ENCODE measurements at places on chromosomes 16 and 17.

DNA sequence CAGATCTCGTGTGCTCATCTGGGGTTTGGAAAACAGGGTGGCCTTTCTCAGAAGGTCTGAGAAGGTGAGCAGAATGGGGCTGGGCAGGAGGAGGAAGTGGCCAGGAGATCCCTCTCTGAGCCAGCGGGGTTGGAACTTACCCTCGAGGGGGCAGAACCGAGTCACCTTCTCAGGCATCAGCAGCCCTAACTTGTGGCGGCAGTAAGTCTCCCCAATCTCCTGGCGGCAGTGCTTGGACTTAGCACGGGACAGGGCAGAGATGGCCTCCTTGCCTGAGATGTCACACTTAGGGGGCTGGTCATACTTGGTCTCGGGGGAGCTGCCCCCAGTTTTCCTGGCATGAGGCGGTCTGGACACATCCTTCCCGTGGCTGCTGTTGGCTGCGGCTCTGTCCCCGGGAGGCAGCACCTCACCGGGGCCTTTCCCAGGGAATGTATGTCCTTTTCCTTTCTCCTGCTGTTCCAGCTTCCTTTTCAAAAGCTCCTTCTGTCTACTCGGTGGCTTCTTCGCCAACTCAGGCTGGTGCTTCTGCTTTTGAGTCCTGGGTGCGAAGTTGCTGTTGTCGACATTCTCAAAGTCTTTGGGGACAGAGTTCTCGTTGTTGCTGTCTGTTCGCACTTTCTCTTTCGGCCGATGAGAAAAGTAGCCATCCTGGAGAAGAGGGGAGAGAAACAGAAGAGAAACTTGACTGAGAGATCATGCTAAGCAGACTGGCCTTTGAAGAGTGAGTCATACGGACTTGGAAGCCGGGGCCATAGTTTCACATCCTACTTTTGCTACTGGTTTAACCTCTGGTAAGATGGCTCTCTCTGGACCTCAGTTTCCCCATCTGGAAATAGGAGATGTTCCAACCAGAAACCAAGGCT is 211.7 kb downstream of the XYLT1 start:
- DNase-seq = no peak

DNA sequence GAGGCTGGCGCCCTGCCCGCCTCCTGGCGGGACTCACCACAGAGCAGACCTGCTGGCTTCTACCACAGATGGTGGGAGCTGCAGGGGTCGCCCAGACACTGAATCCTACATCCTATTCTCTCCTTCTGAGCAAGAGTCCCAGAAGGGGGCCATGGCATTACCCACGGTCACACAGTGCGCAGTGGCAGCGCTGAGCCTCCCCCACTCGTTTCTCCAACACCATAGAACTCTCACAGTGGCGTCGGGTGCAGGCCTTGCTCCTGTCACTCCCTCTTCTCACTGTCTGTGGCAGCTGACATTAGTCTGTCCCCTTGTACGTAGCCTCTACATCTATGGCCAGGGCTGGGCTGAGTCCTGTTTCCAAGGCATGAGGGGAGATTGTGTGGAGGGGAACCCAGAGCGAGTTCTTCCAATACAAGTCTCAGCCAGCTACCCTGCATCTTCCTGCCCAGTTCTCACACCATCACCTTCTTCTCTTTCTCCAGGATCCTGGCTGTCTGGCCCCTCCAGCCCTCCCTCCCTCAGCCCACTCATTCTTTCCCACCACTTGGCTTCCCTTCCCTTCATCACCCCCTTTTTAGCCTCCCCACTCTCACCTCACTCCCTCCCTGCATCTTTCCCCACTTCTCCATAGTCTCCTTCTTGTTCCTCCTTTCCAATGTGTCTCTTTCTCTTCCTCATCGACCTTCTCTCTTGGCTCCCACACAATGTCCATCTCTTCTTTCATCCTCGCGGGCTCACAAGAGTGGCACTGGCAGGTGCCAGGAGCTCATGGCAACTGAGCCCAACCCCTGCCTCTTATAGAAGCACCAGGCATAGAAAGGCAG is 5.9 kb downstream of the UBTF start:
- DNase-seq = no peak

DNA sequence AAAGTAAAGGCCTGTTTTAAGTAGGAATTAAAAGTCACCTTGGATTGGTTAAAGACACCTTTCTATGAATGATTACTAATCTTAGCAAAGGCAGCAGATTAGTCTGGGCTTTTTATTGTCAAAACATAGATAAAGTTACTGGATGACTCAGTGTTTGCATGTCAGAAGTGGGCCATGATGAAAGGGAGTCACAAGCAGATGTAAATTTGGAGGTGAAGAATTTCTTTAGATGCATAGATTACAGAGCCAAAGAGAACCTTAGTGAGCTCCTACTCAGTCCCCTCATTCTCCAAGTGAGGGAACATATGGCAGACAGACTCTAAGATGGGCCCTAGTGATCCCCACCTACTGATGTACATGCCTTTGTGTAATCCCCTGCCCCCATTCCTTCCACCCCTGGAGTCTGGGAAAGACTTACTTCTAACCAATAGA is 124.5 kb downstream of the HS3ST3A1 start:
- no peak for DNase-seq

DNA sequence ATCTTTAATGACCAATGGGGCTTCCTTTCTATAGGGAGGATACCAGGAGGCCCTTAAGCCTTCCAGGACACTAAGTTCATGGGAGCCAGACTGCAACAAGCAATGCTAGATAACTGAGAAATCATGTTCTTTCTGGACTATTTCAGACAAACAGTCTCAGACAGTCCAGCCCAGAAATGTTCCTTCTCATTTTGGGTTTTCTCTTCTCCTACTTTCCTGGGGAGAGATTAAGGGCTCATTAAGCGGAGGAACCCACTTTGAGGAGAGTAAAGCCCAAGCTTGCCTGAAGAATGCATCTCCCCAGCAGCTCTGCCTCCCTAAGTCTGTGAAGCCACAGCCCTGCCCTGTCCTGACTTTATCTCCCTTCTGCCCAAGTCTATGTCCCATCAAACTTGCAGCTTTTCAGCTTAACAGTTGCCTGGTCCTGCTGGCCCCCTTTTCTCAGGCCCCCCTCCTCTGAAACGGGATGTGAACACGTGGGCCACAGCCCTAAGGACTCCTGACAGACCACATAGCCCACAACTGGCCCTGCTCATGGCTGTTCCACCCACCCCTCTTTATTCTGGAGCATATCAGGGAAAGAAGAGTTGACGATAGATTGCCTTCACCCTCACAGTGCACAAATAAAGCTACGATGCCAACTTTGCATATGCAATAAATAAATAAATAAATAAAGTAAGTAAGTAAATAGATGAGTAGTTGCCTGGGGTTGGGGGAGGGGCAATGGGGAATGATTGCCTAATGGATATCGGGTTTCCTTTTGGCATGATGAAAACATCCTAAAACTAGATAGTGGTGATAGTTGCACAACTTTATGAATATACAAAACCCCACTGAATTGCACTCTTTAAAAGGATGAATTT is 111.0 kb downstream of the N4BP1 start:
- no peak for DNase-seq

Measured in T follicular helper cell (primary cell).